Head of caudate nucleus (tissue), 42 donors: ENCODE measurements at places on chromosomes 4 and X.

- DNase-seq: no peak
Measured at GRCh38 chr4:32672359-32672758, 1952.2 kb downstream of the PCDH7 start.

DNA sequence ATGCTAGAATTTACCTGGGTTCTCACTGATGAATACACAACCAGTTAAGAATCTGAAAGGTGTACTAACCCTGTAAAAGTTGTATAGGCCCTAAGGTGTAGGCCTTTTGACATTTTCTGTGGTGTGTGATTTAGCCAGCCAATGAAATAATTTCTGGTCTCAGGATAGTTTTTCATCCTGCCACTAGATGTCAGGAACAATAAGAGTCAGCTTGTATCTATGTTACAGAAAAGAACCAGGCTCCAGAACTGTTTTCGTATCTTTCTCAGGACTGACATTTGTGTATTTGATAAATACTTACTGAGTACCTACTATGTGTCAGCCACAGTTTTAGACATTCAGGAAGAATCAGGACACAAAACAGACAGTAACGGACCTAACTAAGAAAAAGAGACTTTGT, 673.6 kb upstream of the TENM3 start:
- no peak for DNase-seq

DNA sequence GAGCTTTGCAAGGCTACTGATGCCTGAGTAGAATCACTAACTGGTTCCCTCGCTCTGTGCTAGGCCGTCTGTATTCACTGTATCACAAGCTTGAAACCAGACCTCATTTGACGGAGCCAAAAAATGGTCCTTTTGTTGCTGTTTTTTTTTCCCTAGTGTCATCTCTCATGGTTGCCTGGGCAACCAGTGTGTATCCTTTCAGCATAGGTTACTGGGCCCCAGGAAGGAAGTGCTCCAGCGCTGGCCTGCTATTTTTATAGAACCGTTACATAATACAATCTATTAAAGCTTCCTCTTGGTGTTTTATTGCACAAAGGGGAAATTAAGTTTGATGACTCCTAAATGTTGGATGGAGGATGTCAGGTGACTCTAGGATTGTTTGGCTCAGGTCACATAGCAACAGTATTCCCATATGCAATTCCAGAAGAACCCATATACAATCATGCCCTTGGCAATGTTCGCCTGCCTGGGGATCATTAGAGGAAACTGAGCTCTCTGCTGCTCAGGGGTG, 220.4 kb downstream of the SPRY1 start:
- DNase-seq: peak; percentile 20

GRCh38 chr4:13162886-13163285, 321.3 kb downstream of the RAB28 start:
- DNase-seq: no peak

DNA sequence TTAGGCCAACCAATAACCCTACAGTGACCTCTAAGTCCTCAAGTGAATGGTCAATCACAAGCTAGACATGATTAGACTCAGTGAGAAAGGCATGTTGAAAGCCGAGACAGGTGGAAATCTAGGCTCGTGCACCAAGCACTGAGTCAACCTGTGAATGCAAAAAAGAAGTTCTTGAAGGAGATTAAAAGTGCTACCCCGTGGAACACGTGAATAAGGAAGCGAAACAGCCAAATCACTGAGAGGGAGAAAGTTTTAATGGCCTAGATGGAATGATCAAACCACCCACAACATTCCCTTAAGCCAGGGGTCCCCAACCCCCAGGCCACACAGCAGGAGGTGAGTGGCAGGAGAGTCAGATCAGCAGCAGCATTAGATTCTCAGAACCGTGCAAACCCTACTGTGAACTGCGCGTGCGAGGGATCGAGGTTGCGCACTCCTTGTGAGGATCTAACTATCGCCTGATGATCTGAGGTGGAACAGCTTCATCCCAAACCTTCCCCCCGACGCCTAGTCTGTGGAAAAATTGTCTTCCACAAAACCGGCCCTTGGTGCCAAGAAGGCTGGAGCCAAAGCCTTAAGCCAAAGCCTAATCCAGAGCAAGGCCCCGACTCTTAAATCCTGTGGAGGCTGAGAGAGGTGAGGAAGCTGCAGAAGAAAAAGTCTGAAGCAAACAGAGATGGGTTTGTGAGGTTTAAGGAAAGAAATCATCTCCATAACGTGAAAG, 19.5 kb upstream of the PDE6B start:
- DNase-seq: no peak

DNA sequence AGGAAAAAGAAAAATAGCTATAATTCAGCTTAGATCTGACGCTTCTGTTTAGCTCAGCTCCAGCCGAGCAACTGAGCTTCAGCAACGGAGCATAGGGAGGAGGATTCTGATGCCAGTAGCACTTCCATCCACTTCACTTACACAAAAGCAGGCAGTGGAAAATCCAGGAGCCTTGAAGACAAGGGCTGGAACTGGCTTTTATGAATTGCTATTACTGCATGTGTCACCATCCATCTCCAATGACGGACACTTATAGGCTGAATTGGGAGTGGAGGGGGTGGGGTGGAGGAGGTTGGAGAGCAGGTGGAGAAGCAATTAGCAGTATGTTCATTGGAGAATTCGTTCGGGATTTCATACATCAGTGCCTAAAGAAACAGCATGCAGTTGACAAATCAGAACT, 15.6 kb downstream of the ENOX2 start:
- no peak for DNase-seq

DNA sequence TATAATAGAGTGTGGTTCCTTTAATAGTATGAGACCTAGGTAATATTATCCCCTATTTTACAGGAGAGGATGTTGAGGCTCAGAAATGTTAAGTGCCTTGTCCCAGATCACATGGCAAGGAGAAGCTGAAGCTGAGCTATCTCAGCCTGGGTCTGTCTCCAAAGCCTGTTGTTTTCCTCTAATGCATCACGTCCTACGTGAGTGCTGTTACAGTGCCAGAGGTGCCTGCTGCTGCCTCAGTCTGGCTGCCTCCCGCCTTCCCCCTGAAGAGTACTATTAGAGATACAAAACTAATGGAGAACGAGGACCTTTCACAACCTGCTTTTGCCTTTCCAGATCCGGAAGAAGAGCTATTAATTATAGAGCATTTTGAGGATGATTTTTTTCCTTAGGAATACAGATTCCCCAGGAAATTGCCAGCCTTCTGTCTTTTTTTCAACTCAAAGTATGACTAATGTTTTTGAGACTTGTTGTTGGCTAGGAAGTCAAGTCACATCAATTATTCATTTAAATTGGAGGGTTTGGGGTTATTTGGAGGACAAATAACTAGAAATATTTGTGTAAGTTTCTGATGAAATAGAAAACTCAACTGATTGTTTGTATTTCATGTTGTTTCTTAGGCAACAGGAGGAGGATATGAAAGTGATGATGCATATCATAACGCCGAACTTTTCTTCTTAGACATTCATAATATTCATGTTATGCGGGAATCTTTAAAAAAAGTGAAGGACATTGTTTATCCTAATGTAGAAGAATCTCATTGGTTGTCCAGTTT, 43.9 kb upstream of the MTMR1 start:
- no peak for DNase-seq

DNA sequence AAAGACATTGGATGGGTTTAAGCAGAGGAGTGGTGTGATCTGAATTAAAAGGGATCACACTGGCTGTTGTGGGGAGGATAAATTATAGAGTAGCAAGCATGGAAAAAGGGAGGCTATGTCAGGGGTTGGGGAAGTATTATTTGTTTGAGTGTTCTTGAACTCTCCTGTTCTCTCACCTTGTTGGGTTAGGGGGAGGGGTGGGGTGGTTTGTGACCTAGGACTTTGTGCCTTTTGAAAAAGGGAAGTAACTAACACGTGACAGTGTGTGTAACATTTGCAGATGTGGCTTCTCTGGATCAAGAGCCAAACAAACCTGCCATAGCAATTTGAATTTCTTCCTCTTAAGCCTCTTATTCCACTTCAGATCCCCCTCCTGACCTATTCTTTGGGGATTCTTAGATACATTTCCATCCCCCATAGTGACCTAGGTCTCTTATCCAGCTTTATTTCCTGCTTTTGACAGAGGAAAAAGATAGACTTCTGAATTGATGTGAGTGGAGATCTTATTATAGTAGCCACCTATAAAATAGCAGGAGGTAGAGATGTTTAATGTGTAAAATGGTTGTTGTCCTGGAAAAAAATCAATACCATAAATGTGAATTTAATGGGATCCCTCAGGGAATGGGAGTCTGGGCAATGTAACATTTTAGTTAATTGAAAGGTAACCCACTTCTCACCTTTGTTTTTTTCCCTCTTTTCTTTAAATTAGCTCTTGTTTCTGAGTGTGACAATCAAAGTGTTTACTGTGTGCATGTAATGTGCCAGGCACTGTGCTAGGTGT, 120.4 kb downstream of the CT47B1 start:
- DNase-seq: no peak

DNA sequence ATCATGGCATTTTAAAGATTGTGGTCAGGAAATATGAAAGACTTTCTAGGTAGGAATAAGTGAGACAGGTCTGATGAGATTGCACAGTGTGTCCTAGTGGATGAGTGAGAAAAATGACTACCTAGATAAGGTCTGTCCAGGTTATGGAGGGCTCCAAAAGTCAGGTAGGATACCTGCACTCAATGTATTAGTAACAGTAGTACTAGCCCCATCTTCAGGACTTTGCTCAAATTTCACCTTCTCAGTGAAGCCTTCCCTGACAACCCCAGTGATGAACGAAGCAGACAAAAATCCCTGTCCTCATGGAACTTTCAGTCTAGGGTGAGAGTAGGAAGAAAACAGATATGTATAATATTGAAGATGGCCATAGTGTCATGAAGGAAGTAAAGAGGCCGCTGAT, 85.7 kb downstream of the ZIC3 start:
- no peak for DNase-seq

GRCh38 chrX:73977542-73978169, 326.3 kb upstream of the ZCCHC13 start:
- no peak for DNase-seq

DNA sequence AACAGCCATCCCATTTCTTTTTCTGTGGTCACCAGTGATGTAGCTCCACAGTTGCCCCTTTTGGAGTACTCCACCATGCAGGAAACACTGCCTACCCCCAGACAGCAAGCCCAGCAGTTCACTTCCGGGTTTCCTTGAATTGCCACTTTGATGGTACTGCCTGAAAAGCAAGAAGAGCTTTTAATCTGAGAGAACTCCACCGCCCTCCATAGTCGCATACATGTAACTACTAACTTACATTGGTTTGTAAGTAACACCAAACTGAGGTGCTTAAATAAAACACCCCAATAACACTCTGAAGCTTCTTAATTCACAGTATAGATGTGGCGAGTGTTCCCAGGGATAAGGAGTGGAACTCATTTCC, 53.6 kb upstream of the HPSE start:
- no peak for DNase-seq

DNA sequence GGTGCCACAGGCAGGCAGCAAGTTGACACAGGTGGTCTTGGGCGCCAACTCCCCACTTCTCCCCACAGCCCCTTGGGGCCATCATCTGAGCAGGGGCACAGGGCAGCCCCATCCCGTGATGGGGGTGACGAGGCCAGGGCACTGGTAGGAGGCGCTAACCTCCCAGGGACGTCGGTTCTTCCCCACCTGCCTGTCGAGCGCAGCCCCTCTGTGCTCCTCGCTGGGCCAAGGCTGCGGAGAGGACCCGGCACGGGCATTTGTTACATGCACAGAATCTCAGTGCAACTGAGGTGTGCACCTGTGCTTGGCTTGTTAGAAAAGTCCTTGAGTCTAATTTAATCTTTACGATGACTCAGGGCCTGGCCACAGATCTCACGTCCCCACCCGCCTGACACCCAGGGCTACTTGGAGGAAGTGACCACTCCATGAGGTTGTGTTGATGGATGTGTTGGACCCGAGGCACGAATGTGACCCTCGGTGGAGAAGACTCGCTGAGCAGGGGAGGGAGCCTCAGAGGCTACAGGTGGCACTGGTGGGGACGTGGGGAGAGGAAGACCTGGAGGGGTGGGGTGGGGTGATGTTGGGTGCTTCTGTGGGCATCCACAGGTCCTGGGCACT, 3.1 kb upstream of the SH3TC1 start:
- no peak for DNase-seq

DNA sequence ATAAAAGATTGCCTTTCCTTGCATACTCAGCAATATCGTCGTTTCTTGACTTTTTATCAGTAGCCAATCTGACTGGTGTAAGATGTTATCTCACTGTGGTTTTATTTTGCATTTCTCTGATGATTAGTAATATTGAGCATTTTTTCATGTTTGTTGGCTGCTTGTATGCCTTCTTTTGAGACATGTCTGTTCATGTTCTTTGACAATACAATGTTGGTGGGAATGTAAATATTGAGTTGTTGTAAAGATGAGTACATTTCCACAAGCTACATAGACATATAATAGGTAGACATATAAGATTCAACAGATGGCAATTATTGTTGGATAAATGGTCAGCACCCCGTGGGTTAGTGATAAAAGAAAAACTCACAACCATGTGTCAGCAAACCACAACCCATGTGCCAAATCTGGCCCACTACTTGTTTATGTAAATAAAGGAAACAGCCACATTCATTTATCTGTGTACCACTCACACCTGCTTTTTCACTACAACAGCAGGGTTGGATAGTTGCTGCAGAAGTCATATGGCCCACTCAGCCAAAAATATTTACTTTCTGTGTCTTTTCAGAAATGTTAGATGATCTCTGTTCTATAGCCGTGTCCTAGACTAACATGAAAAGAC, 153.1 kb upstream of the VCX start:
- DNase-seq: no peak

DNA sequence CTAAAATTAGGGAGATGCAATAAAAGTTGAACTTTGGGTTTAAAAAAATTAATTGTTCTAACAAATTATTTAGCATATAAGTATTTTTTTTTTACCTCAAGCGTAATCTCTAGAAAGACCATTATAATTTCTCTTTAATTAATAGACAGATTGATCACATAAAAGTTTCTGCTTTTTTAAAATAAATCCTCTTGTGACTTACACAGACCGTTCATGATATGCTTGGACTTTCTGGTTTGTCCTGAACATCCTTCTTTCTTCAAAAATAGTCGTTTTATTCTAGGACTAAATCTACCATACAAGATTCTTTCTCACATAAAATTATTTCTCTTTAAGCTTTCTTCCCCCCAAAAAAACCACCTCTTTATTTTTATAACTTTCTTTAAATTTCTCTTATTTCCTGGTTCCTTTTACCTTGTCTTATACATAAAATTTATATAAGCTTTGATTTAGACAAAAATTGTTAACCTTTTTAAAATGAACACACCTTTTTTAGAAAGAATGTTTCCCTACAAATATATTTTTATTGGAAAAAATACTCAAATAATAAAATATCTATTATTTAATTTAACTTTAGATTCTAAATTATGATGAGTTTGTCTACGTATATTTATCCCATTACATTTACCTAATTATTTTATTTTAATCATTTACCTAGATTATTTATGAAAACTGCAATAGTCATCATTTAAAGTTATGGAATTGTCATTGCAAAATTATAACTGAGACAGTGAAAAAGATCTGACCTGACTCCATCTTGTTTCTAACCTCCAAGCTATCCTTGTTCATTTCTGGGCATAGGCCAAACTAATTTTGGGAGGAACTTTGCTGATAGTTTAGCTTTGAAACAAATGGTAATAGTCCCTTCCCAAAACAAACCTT, 37.6 kb downstream of the PGRMC2 start:
- DNase-seq: no peak

GRCh38 chr4:42767669-42768068, 110.8 kb upstream of the ATP8A1 start:
- DNase-seq: no peak

- DNase-seq: no peak
Measured at GRCh38 chrX:124362072-124362471, 15.7 kb downstream of the SH2D1A start.
